Stomach (tissue), 19 donors: ENCODE measurements at places on chromosomes 7 and 10.
A peak's percentile ranks its signal among the peaks of the same experiment; 100 is the strongest.

- peak; percentile 21 for DNase-seq
Measured at GRCh38 chr10:49653273-49653929, 26.1 kb upstream of the C10orf53 start.

GRCh38 chr7:71484380-71484779 lies 352.4 kb downstream of the GALNT17 start:
- no peak for DNase-seq

- no peak for DNase-seq
Measured at GRCh38 chr10:103111918-103112877, 80.9 kb downstream of the NT5C2 start.

- peak; percentile 64 for DNase-seq
Measured at GRCh38 chr7:100544967-100545359, 6.0 kb downstream of the AGFG2 start.

GRCh38 chr10:26385443-26385842 lies 52.7 kb upstream of the APBB1IP start:
- DNase-seq: no peak

DNA sequence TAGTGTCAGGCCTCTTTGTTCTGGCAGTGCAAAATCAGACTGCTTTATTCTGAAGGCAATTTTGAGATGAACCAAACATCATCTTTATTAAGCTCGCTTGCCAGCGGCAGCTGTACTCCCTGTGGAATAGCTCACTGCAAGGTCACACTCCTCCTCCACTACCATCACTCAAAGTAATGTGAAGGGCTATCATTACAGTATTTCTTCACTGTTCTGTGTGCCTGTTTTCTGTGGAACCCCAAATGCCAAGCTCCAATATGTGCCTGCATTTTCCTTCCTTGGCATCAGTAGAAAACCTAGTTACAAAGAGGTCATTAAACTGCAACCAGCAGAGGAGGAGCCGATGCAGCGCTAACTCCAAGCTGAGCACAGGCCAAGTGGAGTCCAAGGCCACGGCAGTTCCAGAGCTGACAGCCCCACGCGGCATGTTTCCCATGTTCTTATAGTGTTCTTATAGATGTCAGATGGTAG lies 21.4 kb downstream of the BCCIP start:
- DNase-seq: no peak

- DNase-seq: no peak
Measured at GRCh38 chr10:5666841-5667630, 641 bp upstream of the ASB13 start.

- no peak for DNase-seq
Measured at GRCh38 chr7:127135871-127136485, 116.8 kb downstream of the GRM8 start.

DNA sequence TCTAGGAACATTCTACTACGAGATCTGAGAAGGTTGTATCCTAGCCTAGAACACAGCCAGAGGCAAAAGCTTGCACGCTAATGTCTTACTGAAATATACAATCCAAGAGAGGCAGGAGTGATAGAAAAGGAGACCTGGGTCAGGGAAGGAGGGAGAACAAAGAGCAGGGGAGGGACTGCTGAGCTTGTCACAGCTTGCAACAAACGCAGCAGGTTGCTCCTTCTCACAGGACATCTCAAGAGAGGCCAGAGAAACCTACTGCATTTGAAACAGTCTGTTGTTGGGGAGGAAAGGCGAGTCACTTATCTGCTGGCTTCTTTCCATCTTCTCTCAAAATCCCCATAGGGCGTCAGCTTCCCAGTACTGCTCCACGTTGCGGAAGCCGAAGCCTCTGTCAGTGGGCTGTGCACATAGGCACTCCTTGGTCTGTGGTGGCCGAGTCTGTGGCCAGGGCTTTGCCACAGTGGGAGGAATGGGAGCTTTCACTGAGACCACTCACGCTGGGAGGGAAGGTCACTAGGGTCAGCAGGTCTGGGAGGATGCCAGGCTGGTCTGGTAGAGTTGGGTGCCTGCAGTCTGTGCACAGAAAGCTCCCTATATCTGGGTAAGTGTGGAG lies 25.8 kb upstream of the GPNMB start:
- no peak for DNase-seq

DNA sequence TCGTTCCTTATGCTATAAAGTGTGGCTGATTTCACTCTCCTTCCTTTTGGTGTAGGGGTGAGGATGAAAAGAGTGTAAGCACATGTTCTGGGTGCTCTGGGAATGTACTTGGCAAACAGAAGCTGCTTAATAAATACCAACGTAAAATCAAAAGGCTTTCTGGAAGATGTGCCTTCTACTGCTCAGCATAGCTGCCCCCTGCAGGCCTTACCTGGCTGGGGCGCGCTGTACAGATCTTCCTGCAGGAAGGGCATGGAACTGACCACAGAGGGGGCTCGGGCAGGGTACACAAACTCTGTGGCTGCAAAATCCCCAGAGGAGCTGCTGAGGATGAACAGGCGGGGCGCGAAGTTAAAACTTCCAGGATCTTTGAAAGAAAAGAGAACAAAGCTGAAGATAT lies 169.4 kb downstream of the SVIL start:
- DNase-seq: no peak

- DNase-seq: no peak
Measured at GRCh38 chr7:77320714-77321113, 95.4 kb downstream of the GSAP start.

DNA sequence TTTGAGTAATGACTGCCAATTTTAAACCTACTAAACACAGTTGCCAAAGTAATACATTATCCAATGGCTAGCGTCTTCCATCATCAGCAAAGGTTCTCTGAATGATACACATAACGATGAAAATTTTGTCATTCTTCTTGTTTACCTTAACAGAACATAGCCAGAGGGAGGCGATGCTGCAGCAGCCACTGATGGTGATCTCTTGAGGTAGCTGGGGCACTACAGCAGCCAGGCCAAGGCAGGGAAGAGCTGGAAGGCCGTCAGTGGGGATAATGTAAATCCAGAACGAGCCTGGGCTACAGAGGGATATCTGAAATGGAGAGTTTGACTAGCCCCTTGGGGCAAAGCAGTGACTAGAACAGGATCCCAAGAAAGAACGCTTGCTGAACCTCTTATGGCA lies 38.8 kb downstream of the PRPS1L1 start:
- no peak for DNase-seq

- peak; percentile 73 for DNase-seq
Measured at GRCh38 chr7:83677180-83677866, 28.4 kb upstream of the SEMA3E start.

DNA sequence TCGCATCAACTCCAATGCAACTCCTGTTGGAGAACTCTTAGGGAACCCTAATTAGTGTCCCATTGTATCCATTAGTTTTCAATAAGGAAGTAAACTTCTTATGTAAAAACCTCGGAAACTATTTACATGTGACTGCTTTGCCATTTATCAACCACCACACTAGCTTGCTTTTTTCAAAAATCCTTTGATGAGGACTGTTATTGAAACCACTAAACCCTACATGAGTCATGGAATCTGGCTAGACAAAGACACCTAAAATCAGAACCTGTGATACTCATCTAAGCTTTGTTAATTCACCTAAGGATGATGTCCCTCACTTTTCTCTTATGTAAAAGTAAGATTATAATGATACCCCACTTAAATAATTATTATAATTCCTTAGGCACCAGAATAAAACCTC lies 414.1 kb upstream of the ETV1 start:
- no peak for DNase-seq

DNA sequence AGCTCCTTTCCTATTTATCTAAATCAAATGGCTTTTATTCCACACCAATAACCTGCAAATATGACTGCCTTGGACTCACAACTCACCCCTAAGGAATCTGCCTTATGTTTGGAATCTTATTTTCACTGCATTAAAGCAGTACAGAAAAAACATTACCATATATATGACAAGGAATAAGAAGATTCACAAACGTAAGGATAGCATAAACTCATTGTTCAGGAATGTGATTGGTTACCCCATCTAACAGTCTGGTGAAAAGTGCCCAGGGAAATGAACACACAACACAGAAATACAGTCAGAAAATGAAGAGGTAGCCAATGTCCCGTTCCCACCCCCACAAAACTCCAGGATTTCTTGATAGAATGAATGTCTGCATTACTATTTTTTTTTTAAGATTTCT lies 2.0 kb downstream of the PPP3CB start:
- DNase-seq: no peak

- no peak for DNase-seq
Measured at GRCh38 chr7:25696571-25696970, 455.4 kb upstream of the NFE2L3 start.

- no peak for DNase-seq
Measured at GRCh38 chr7:64494912-64495461, 67.9 kb downstream of the ZNF680 start.

- DNase-seq: no peak
Measured at GRCh38 chr10:18334116-18334867, 194.1 kb downstream of the CACNB2 start.

GRCh38 chr10:57880446-57881227 lies 387.1 kb downstream of the IPMK start:
- DNase-seq: no peak

GRCh38 chr7:92547579-92547978 lies 19.0 kb downstream of the RBM48 start:
- DNase-seq: no peak

GRCh38 chr10:132420981-132421846 lies 24.2 kb downstream of the PWWP2B start:
- DNase-seq: peak; percentile 90

DNA sequence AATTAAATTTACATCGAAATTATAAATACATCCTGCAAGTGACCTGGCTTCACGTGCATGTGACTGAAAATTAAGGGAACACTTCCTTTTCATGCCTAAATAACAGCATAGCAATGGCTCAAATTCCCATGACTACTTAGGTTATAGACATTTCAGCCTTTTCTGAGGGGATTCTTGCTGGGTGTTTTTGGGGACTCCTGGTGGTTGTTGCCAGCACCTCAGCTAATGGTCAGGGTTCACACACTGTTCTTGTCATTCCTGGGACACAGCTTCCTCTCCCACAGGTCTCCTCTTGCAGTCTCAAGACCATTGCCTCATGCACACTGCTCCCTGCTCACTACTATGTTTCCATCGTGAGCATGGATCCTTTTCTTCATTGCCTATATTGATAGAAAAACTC lies 148.9 kb upstream of the GLI3 start:
- DNase-seq: no peak

DNA sequence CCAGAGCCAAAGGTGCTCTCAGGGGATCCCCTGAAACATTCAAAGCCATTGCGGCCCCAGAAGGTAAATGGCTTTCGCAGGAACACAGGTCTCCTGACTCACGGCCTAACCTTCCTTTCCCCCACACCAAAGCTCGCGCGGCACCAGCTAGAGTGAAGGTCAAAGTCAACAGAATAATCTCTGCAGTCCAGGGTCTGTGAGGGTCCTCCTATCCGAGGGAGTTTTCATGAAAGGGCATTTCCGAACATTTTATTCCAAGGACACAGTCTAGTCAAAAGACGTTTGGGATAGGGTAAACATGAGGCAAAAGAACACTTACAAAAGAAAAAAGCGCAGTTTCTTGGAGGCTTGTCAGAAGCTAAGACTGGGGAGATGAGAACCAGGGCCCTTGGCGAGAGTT lies 559 bp upstream of the STEAP2 start:
- DNase-seq: no peak

DNA sequence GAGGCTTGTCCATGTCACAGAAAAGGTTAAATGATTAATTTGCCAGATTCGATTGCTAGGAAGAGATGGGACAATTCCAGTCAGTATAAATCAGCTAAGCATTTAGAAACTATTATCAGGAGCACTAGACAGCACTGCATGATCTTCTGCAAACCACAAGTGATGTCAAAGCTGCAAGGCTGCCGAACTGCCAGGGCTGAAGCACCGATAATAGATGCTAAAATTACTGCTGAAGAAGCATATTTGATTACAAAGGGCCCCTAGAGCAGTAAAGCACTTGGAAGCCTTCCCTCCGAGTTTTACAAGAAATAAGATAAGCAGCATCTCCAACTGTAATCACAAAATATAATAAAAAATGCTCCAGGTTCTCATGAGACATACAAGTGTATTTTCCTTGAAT lies 40.6 kb downstream of the RNLS start:
- DNase-seq: no peak

DNA sequence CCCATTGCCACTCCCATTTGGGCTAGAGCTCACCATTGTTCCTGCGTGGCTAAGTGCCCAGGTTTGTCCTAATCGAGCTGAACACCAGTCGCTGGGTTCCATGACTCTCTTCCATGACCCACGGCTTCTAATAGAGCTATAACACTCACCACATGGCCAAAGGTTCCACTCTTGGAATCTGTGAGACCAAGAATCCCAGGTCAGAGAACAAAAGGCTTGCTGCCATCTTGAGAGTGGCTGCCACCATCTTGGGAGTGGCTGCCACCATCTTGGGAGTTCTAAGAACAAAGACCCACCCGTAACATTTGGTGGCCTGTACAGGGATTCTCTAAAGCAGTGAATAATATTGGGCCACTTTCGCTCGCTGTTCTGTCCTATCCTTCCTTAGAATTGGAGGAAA lies 37.0 kb downstream of the AKR1B15 start:
- no peak for DNase-seq

- peak; percentile 79 for DNase-seq
Measured at GRCh38 chr7:36278620-36279172, 111.0 kb upstream of the ANLN start.

DNA sequence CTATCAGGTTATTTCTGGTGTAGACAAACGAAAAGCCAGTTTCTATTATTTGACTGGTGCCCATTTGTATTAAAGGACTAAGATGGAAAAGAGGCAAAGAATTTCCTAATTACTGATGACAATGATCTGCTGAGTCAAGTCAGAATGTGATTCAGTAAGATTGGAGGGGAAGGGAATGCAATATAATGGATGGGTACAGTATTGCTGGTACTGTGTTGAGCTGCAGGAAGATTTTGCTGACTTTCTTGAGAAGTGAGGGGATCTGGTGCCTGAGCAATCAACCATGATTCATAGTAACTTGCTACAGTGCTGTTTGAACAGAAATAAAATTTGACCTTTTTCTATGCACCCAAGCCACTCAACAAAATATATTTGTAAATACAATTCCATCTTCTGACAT lies 139.1 kb upstream of the RHEB start:
- no peak for DNase-seq

DNA sequence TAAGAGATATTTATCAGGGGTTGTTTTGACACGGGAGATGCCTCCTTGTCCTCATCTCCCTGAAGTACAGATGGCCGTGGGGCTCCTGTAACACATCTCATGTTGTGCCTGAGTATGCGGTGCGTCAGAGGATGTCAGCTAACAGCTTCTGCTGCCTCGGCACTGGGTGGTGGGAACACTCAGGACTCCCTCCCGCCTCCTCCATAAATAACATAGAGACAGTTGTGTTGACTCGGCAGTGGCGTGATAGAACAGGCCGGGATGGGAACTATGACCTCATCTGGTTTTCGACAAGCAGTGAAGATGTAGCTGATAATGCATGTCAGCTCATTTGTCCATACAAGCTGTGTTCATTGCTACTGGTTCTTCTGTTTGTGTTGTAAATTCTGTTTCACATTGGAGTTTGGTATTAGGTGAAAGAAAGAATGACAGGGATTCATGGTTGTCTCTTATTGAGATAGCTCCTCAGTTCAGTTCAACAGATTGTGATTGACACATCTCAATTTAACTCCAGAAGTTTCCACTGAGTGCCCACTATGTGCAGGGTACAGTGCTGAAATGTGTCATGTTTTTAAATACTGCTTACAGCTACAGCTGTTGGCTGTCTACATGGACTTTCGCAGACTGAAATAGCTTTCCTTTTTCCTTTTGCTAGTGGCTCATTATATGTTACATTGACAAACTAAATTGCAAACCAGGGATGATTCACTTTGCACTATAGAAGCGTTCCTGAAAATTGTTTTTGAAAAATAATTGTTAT lies 87.4 kb downstream of the CHN2 start:
- no peak for DNase-seq

- no peak for DNase-seq
Measured at GRCh38 chr10:26792758-26793495, 67.8 kb downstream of the ABI1 start.
